ENCODE measurements at places on chromosomes 4 and X.

GRCh38 chr4:17567271-17567670 lies 9.7 kb upstream of the LAP3 start:
- no peaks in the 10 kb centered on the region for H3K27me3 ChIP-seq
- H3K27ac ChIP-seq, result no peak overlapping the region
- H3K36me3 ChIP-seq, result no peaks in the 10 kb centered on the region
- no peaks in the 10 kb centered on the region for H3K4me1 ChIP-seq

- H3K27me3 ChIP-seq, result no peaks in the 10 kb centered on the region
- peak; percentile 83 for DNase-seq
- peaks cover 9% of the 10 kb centered on the region for H3K4me1 ChIP-seq
- H3K36me3 ChIP-seq, result no peaks in the 10 kb centered on the region
- H3K27ac ChIP-seq, result peak overlapping the region; percentile 8
Observed at GRCh38 chr4:104591510-104591911, 96.8 kb upstream of the CXXC4 start.

GRCh38 chr4:82469791-82470345 lies 39.5 kb downstream of the ENOPH1 start:
- H3K4me3 ChIP-seq, result no peak overlapping the region
- H3K27me3 ChIP-seq, result no peaks in the 10 kb centered on the region
- H3K27ac ChIP-seq, result no peak overlapping the region
- no peak for DNase-seq

DNA sequence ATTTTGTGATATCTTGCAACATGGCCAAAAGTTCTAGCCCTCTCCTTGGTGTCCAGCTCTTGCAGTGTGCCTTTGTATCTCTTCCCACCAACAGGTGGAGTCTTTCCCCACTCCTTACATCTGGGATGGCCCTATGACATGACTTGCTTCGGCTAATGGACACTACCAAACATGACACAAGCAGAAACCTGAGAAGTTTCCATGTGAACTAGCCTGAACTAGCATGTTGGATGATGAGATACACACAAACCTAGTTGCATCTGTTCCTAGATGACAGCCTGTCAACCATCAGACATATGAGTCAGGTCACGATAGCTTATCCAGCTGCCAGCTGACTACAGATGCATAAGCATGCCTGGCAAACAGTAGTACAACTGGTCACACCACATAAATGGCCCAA lies 207.5 kb upstream of the FTHL17 start:
- no peaks in the 10 kb centered on the region for H3K27me3 ChIP-seq
- no peaks in the 10 kb centered on the region for H3K4me1 ChIP-seq
- DNase-seq, result no peak
- no peaks in the 10 kb centered on the region for H3K36me3 ChIP-seq
- H3K4me3 ChIP-seq, result no peak overlapping the region

- H3K27ac ChIP-seq, result no peak overlapping the region
- no peaks in the 10 kb centered on the region for H3K27me3 ChIP-seq
- no peak overlapping the region for H3K4me3 ChIP-seq
- DNase-seq, result peak; percentile 23
- peaks cover 6% of the 10 kb centered on the region for H3K4me1 ChIP-seq
Observed at GRCh38 chrX:39645178-39645895, 452.4 kb downstream of the BCOR start.

DNA sequence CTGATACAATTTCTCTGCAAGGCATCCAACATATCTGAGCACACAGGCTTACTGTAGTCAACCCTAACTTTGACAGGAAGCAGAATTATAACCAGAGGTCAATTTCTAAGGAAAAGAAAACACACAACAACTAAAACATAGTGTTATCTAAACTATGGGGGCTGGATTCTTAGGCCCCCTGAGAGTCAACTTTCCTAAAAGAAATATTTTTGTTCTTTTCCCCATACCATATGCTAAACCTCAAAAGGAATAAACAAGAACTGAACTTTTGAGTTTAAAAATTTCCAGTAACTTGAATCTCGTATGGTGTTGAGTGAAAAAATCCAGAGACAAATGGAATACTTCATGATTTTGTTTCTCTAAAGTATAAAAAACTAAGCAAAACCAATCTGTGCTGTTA lies 42.9 kb downstream of the ATXN3L start:
- H3K36me3 ChIP-seq, result no peaks in the 10 kb centered on the region
- no peak for DNase-seq
- no peaks in the 10 kb centered on the region for H3K4me1 ChIP-seq

DNA sequence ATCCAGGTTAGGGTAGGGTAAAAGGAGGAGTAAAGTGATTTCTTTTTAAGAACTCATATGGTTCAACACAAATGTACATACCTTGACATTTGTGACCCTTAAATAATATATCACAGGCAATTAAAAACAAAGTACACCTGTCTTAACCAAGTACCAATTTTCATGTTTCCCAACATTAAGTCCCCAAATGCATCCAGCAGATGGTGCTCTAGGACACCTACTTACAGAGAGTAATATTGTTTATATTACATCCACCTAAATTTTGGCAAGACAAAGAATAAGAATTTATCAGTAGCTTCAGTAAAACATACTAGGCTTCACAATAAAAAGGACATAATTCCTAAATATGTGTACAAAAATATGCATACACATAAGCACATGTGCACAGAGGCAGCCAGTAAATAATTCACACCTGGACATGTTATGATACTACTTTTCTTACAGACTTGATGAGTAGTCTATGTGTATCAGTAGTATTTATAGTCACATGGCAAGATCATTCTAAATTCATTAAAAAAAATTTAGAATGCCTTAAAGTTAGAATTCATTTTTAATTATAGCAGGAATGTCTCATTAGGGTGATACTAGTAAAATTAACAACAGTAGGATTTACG lies 219.7 kb downstream of the DCLK2 start:
- H3K27me3 ChIP-seq, result no peaks in the 10 kb centered on the region
- no peak overlapping the region for H3K27ac ChIP-seq
- H3K4me1 ChIP-seq, result no peaks in the 10 kb centered on the region

- peak; percentile 8 for DNase-seq
- H3K4me1 ChIP-seq, result peaks cover 31% of the 10 kb centered on the region
- no peak overlapping the region for H3K27ac ChIP-seq
- no peak overlapping the region for H3K4me3 ChIP-seq
- H3K36me3 ChIP-seq, result no peaks in the 10 kb centered on the region
Observed at GRCh38 chr4:99714179-99714578, 56.6 kb upstream of the C4orf54 start.

DNA sequence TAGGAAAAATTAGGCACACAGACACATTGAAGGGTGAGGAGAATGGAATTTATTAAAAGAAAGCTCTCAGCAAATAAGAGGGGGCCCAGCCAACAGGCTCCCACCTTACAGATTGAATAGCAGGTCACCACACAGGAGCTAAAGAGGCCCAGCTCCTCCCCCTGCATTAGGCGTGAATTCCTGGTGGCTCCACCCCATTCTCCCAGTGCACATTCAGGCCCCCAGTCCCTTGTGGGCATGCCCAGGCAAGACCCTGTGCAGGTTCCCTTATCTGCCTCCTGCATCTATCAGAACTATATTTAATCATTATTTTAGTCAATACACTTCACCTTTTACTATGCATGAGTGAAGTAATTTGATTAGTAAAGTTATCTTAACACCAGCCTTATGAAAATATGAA lies 856.3 kb upstream of the NDST4 start:
- H3K4me1 ChIP-seq, result no peaks in the 10 kb centered on the region
- H3K27ac ChIP-seq, result no peak overlapping the region
- H3K4me3 ChIP-seq, result no peak overlapping the region
- no peaks in the 10 kb centered on the region for H3K27me3 ChIP-seq

DNA sequence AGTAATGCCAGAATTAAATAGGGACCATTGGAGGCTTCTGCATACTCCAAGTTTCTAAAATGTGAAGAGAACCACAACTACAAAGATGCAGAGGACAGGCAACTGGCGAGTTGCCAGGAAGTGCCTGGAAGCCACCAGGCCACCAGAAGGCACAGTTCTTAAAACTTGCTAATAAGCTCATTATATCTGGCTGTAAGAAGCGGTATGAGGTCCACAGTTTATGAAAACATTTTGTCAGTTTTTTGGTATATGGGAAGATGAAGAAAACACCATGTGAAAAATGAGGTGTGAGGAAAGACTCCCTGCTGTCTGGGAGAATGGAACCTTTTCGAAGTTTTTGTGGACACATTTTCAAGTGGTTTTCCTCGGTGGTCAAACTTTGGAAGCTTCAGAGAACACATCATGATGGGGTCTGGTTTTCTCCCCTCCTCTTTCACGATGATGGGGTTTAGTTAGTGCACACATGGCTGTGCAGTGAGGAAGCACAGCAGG lies 202.7 kb downstream of the NR3C2 start:
- H3K27ac ChIP-seq, result no peak overlapping the region
- peaks cover 24% of the 10 kb centered on the region for H3K4me1 ChIP-seq
- no peaks in the 10 kb centered on the region for H3K27me3 ChIP-seq
- DNase-seq, result no peak
- H3K4me3 ChIP-seq, result no peak overlapping the region

GRCh38 chrX:150293311-150294013 lies 69.7 kb upstream of the MAMLD1 start:
- no peak for DNase-seq
- H3K4me1 ChIP-seq, result peaks cover 8% of the 10 kb centered on the region
- H3K36me3 ChIP-seq, result no peaks in the 10 kb centered on the region

DNA sequence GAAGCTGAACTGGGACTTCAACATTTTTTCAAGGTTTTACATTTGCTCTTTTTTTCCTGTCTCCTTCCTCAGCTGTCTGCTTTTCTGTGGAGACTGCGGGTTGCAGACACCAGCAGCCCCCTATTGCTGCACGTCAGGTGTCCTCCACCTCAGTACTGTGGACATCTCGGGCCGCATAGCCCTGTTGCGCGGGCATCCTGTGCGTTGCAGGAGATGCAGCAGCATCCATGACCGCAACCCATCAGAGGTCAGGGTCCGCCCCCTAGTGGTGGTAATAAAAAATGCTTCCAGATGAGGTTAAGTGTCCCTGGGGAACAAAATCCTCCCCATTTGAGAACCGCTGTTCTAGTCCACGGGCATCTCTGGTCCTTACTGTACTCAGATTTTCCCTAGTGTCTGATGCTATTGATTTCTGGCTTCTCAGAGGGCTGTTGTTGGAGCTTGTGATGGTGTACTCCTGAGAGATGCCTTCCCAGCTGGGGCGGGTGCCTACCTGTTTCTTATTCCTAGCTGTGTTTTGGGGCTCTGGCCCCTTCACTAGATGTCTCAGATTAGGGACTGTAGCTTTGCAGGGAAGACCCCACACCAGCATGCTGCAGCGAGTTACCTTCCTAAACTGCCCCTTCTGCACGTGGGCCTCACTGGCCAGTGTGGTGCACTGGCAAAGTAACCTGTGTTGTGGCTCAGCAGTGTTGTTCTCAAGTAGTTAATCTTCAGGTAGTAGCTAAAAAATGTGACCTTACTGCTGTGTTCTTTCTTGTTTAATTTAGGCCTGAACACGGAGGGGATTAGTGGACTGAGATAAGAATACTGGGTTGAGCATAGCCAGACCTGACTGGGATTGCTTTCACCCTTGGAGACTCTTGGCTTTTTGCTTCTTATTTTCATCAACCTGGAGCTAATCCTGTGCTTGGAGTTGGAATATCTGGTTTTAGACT lies 28.2 kb downstream of the NSD2 start:
- DNase-seq, result peak; percentile 71
- H3K27me3 ChIP-seq, result no peaks in the 10 kb centered on the region
- H3K4me1 ChIP-seq, result no peaks in the 10 kb centered on the region
- no peak overlapping the region for H3K4me3 ChIP-seq
- H3K36me3 ChIP-seq, result no peaks in the 10 kb centered on the region

DNA sequence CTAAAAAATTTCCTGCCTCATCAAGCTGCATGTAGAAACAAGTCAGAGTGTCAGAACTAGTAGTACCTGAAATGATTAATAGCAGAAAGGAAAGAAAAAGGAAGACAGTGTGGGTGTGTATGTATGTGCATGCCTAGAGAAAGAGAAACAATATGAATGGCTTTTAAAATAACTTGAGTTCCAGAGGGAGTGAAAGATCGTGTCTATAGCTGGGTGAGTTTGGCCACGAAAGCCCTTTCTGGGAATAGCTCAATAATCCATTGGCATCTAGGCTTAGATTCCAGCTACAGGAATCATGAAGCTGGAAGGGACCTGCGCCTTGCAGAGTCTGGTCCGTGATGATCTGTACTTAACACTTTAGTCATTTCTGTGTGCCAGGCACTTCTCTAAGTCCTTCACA lies 195.6 kb downstream of the RAPGEF2 start:
- H3K27ac ChIP-seq, result no peak overlapping the region
- no peaks in the 10 kb centered on the region for H3K36me3 ChIP-seq
- H3K4me3 ChIP-seq, result no peak overlapping the region

DNA sequence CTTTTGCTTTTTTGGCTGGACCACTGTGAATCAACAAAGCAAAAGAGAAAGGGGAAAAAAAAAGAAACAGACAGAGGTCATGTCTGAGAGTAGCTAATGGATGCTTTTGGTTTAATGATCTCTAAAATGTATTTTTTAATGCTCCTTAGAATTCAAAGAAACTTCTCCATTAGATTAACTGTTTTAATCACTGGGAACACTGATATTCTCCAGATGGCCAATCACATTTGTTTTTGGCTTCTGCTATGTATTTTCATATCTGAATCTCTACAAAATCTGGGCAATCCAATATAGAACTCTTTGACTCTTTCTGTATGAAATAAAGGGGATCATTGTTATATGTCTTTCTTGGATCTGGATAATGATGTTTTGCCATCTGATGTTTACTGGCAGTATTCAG lies 278.2 kb downstream of the ADGRL3 start:
- no peak overlapping the region for H3K4me3 ChIP-seq
- H3K27me3 ChIP-seq, result no peaks in the 10 kb centered on the region
- no peaks in the 10 kb centered on the region for H3K36me3 ChIP-seq
- H3K4me1 ChIP-seq, result no peaks in the 10 kb centered on the region
- no peak for DNase-seq

DNA sequence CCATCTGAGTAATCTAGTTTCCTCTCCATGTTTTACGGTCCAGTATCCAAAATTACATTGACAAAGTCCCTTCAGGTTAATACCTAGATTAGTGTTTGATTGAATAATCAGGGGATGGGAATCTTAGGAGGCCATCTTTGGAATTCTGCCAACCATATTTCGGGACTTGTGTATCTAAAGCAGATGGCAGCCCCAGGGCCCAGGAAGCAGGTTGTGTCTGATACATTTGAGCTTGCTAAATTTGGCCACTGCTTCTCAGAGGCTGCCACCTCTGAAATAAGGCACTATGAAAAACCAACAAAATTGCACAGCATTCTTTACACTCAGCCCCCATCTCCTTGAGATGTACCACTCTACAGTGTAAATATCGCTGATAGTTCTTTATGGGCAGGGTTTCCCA lies 102.1 kb downstream of the ASB9 start:
- H3K36me3 ChIP-seq, result no peaks in the 10 kb centered on the region
- DNase-seq, result no peak
- H3K27ac ChIP-seq, result no peak overlapping the region

DNA sequence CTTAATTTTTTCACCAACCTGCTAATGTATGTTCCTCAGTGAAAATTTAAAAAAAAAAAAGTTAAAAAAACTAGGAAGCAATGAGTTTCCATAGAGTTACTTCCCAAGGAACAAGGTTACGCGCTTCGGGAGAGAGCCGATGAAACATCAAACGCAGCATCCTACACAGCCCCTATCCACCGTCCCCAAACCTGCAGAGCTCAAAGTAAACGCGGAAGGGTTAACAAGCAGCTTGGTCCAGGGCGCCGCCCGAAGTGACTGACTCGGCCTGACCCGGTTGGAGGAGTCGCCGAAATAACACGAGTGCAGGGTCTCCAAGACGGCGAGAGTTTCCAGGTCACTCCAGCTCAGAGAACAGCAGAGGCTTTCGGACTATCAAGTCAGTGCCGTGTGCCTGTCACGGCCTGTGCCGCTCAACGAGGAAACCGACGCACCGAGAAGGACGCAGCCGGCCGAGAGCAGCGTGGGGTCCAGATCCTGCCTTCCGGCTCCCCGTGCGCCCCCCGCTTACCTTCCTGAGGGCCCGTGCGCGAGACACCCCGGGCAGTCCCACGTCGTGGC lies 512 bp downstream of the NOP14 start:
- no peaks in the 10 kb centered on the region for H3K27me3 ChIP-seq
- H3K27ac ChIP-seq, result peak overlapping the region; percentile 89
- no peak for DNase-seq
- peaks cover 24% of the 10 kb centered on the region for H3K4me1 ChIP-seq
- H3K36me3 ChIP-seq, result no peaks in the 10 kb centered on the region
- peak overlapping the region; percentile 21 for H3K4me3 ChIP-seq
